ENCODE measurements at places on chromosomes 12 and 14. TPM values are rescaled to one million over a fixed set of nuclear protein-coding genes. Genes with fewer than 3 reads are reported as not detected.

The POP5 gene
- 48.7 TPM for total RNA-seq

The ALX1 gene
- 4.6 TPM for total RNA-seq

The HCAR2 gene
- 0.06 TPM for total RNA-seq

The LACRT gene
- total RNA-seq = not detected

The CCDC91 gene
- total RNA-seq = 24.8 TPM

The PKP2 gene
- total RNA-seq = 9.0 TPM

The KLHDC2 gene
- 33.0 TPM for total RNA-seq

The TPPP2 gene
- total RNA-seq = not detected

The ADAM21 gene
- total RNA-seq = not detected

Measured in A549 treated with AZD2906 at 1 μM for 4 hours (cell line).